ENCODE measurements at places on chromosomes 7 and 10.

GRCh38 chr7:100806276-100806675 lies 21.0 kb downstream of the EPHB4 start:
- no peak for DNase-seq

DNA sequence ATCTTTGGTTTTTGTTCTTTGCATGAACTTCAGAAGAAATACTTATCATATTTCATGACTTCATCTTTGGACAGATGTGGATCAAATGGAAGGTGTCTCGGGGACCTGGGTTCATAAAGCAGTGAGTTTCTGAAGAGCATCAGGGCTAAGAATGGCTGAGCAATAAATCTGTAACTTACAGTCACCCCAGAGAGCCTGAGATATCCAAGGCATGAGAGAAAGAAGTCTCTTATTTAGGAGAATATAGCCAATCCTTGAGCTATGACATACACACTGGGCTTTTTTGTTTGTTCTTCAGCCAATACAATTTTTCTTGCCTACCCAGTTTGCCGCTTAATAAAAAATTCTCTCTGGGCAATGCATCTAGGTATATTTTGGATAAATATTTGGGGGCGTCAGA lies 252.6 kb upstream of the INHBA start:
- DNase-seq, result no peak

GRCh38 chr10:123147635-123148413 lies at the start of gene HMX2:
TSS of gene HMX2 (plus strand) at chr10:123148136. CDS start at chr10:123148379, 243 bp downstream.
- DNase-seq, result no peak

DNA sequence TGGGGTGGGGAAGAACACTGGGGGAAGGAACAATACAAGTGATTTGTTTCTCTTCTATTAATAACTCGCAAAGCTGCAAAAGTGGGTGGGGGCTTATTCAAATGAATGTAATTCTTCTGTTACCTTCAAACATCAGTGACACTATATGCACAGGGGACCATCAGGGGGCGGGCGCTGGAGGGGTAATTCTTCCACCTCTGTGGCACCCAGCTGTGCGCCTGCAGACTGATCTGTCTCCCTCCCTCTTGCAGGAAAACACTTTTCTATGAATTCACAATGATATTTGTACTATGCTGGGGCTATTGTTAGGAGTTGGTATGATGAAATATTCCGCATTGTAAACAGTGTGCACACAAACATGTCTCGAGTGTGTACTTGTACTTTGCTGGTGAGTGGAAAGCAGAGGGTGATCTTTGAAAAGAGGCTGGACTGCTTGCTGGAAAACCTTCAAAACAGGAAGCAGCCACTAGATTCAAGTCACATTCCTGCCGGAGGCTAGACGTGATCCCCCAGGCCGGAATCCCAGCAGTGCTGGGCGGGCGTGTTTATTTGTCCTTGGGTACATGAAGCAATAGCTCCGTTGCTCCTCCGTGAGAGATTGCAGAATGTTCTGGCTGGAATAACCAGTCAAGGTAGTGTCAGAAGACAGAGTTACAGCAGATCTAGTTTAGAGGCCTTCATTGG lies 15.8 kb upstream of the BNIP3 start:
- DNase-seq, result no peak

- DNase-seq, result no peak
Measured at GRCh38 chr7:124662937-124663336, 102.7 kb downstream of the GPR37 start.

DNA sequence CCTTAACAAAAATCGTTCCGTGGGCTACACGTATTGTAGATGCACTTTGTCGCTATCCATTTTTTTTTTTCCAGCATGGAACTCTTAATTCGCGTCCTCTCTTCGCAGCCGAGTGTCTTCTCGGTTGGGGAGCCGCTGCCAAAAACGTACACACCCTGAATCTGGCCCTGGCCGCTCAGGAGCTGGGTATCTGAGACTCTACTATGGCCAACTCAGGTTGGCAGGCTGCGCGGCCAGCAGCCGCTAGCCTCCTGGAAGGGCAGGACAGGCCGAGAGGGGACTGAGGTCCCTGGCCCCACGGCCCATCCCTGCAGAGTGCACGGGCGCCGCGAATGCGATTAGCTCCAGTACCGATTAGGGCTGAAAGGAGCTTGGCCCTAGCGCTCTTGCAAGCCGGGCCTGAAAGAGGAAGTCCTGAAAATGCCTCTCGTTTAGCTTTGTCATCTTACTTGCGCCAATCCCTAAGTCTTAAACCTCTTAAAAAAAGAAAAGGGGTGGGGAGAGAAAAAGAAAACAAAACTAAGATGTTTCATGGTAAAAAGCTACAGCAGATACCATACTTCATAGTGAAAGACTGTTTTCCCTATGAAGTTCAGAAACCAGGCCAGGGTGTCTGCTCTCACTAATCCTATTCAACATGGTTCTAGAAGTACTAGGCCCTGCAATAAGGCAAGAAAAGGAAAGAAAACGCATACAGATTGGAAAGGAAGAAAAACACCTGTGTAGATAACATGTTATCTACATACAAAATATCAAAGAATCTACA lies 113.2 kb upstream of the RHEB start:
- peak; percentile 32 for DNase-seq

- no peak for DNase-seq
Measured at GRCh38 chr10:32923849-32924248, 34.2 kb downstream of the ITGB1 start.

DNA sequence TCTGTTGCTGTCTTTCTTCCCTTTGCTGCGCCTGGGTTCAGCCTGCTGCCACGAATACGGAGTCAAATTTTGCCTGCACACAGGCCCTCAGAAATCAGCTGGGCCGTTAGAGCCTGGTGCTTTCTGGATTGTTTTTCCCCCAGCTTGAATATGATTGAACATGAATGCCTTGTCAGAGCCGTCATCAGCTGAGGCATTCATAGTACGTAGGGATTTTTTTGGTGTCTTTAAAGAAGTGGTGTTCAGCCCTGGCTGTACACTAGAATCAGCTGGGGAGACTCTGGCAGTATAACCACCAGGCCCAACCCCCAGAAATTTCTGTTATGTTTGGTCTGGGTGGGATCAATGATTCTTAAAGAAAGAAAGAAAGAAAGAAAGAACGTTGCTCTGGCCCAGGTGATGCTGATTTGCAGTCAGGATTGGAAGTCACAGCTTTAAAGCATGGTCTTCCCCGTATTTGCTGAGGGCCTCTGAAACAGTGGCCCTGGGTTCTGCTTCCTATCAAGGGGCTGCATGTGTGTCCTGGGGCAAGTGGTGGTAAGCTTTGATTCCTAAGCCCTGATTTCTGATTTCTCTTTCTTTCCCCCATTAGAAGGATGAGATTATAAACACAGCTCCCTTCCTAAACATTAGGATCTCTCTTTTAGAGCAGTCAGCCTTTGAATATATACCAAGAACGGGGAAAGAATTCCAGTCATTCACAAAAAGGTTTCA lies 24.7 kb downstream of the NUB1 start:
- no peak for DNase-seq

DNA sequence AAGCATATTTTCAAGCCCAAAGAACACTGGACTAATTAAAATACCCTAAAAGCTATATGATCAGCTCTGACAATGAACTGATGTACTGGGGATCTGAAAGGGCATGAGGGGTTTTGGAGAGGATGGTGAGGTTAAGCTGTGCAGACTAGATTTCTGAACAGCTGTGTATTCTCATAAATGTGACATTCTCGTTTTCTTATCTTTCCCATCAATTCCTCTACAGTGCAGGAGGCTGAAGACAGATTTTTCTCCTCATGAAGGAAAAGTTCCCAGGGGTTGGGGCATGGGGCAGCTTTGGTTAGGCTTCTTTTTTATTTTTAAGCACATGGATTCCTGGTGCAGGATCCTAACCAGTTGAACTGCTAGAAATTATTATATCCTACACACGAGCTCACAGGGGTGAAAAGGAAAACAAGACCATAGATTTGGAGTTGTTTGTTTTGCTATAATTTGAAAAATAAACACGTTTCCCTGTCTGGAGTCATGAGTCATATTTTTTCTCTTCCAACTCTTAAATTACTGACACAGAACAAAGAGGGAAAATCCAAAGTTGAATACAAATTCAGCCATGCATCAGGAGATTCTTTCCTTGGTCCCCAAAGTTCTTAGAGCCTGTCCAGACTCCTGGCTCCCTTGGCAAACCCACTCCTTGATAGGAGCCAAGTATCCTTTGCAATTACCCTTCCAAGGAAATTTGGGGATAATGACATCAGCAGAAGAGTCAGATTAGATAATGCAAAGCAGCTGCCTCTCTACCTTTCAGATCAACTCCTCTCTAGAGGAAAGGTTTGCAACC lies 147.7 kb upstream of the NPVF start:
- DNase-seq, result no peak

DNA sequence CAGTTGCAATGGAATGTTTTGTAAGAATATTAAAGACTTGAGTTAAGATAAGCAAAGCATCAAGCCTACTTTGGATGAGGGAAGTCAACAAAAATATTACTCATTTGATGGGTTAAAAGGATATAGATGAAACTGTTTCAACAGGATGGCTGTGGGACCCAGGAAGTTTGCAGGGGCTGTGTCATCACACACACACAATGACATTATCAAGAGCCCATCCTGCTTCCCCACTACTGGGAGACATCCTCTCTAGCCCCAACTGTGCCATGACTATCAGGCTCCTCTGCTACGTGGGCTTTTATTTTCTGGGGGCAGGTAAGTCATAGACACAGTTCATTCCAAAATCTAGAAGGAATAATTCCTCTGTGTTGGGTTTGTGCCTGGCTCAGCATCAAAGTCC lies 78.8 kb upstream of the PRSS1 start:
- no peak for DNase-seq

- DNase-seq, result no peak
Measured at GRCh38 chr10:51255381-51255780, 181.1 kb downstream of the PRKG1 start.

DNA sequence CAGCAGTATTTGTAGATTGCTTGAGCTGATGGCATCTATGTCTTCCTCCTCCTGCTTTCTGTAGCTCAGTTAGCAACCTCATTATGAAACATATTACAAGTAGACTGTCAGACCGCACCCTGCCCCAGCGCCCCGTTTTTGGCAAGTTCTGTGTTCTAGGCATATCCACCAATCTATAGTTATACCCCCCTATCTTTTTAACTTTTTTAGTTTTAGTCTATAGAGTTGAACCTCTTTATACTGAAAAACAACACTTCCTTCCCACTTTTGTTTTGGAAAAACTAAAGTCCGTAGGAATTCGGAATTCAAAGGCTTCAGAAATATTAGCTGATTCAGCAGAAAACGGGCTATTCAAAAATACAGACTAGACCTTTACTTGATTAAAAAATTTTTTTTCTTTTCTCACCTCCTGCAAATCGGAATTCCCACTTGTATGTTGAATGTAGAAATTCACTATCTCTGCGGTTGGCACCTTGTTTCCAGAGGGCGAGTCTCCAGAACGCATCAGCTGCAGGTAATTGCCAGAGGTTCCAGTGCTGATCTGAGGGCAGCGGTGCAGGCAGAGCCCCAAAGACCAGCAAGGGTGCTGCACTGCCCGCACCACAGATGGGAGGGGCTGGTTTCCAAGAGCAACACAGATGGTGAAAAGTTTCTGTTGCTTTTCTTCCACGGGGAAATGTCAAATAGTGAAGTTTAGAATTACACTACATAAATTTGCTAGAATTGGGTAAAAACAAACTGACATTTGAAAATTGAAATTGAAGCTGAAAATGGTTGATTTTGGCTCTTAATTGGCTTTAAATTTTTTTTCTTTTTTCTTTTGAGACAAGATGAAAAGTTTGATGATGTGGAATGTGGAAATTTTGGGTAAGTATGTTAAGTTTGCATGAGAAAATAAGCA lies 2.2 kb upstream of the FZD8 start:
- no peak for DNase-seq
